Cardiac muscle cell (in vitro differentiated cells and primary cell): ENCODE measurements at places on chromosomes 7 and 10. TPM values are rescaled to one million over a fixed set of nuclear protein-coding genes. Genes with fewer than 3 reads are reported as not detected.

TSPAN12 gene
- 3.7 and 6.7 TPM in 2 replicates for total RNA-seq

UPK3B gene
- 0.88 and 1.5 TPM in 2 replicates for total RNA-seq

TBL2 gene
- total RNA-seq = 79.0 and 80.3 TPM in 2 replicates

CPEB3 gene
- 4.5 and 8.3 TPM in 2 replicates for total RNA-seq
